ENCODE measurements at places on chromosomes 7 and 10. TPM values are rescaled to one million over a fixed set of nuclear protein-coding genes. Genes with fewer than 3 reads are reported as not detected.

DNA sequence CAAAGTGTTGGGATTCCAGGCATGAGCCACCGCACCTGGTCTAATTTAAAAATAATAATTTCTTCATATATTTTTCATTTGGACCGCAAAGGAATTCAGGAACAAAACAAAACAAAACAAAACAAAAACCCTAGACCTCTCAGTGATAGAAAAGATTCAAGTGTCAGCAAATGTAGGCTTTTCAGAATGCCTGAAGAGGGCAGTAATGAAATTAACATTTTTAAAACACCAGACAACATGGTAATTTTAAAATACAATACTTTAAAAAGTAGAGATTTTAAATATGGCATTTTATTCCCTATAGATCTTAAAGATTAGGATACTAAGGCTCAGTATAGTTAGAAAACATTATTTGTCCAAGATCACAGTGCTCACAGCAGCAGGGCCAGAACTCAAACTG is 36.6 kb downstream of the DNMBP start:
- peaks cover 52% of the 10 kb centered on the region for H3K4me1 ChIP-seq
- peak overlapping the region; percentile 35 for H3K27ac ChIP-seq
- H3K36me3 ChIP-seq = peaks cover 22% of the 10 kb centered on the region
- no peak overlapping the region for H3K4me3 ChIP-seq

GRCh38 chr7:28629216-28629842 is 217.0 kb downstream of the CREB5 start:
- no peak overlapping the region for H3K4me3 ChIP-seq
- no peak overlapping the region for H3K27ac ChIP-seq
- peaks cover 3% of the 10 kb centered on the region for H3K4me1 ChIP-seq
- peaks cover 44% of the 10 kb centered on the region for H3K27me3 ChIP-seq
- no peak for DNase-seq
- H3K36me3 ChIP-seq = no peaks in the 10 kb centered on the region

GRCh38 chr10:91409869-91410637 is at the start of gene HECTD2:
Gene HECTD2 (plus strand): TSS chr10:91410344. CDS start chr10:91410439, 95 bp downstream.
- no peaks in the 10 kb centered on the region for H3K27me3 ChIP-seq
- no peaks in the 10 kb centered on the region for H3K36me3 ChIP-seq
- peak within 1 kb of the TSS; percentile 58 for H3K4me3 ChIP-seq
- H3K27ac ChIP-seq = peak within 1 kb of the TSS; percentile 73

DNA sequence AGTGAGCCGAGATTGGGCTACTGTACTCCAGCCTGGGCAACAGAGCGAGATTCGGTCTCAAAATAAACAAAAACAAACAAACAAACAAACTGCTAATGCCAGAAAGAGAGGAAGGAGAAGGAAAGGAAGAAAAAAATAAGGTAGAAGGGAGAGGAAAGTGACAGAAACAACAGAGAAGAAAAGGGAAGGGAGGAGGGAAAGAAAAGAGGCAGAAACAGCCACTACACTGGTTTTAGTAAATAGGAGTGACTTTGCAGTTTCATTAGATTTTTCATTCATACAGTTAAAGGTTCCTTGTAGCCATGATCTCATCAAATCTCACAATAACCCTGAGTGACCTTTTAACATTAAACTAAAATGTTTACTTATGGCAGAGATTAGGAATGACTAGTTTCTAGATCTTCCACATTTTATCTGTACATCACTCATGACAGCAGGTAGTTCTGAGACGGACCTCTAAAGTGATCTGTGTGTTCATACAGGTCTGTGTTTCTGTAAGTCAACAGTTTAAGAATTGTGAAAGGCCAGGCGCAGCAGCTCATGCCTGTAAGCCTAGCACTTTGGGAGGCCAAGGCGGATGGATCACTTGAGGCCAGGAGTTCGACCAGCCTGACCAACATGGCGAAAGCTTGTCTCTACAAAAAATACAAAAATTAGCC is 191.3 kb upstream of the KLF14 start:
- peaks cover 100% of the 10 kb centered on the region for H3K4me1 ChIP-seq
- no peaks in the 10 kb centered on the region for H3K27me3 ChIP-seq
- no peak overlapping the region for H3K4me3 ChIP-seq
- no peak for DNase-seq

GRCh38 chr7:37833107-37833817 is 15.1 kb upstream of the NME8 start:
- H3K4me1 ChIP-seq = peaks cover 3% of the 10 kb centered on the region
- H3K36me3 ChIP-seq = no peaks in the 10 kb centered on the region
- peak; percentile 7 for DNase-seq
- no peak overlapping the region for H3K27ac ChIP-seq

GRCh38 chr7:16299853-16300252 is 121.5 kb downstream of the CRPPA start:
- H3K27ac ChIP-seq = no peak overlapping the region
- H3K4me3 ChIP-seq = no peak overlapping the region
- no peaks in the 10 kb centered on the region for H3K4me1 ChIP-seq
- no peak for DNase-seq
- H3K36me3 ChIP-seq = no peaks in the 10 kb centered on the region
- no peaks in the 10 kb centered on the region for H3K27me3 ChIP-seq

DNA sequence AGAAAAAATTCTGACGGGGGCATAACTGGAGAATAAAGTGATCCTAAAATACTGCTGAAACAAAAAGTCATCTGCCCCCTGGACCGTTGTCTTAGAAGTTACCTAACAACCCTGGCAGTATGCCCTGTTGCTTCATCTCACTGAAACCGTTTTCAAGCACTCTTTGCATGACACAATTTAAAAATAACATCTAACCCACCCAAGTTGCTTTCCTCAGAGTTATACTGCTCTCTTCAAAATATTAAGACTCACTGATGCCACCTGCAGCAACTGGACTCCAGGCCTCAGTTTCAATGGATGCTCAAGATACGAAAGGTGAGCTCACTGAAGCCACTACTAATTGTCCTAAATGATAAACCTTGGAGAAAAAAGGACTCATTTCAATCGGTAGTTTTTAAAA is 57.4 kb downstream of the CDK6 start:
- no peak overlapping the region for H3K27ac ChIP-seq
- no peaks in the 10 kb centered on the region for H3K36me3 ChIP-seq
- H3K27me3 ChIP-seq = no peaks in the 10 kb centered on the region
- DNase-seq = no peak

DNA sequence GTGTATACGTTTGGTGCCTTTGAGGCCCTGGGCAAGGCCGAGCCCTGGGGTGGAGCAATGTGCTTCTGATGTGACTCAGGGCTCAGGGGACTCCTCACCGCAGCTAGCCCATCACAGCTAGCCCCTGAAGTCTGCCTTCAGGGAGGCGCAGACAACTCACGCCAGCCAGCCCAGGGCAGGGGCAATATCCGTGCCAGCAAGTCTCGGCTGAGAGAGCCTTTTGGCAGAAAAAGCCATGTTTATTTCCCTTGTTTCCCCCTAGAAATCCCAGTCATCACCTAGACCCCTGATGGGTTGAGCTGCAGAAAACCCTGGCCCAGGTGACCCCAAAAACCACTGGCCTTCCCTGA is 90.4 kb downstream of the CHST15 start:
- DNase-seq = no peak
- H3K36me3 ChIP-seq = peaks cover 8% of the 10 kb centered on the region
- H3K4me3 ChIP-seq = no peak overlapping the region
- no peak overlapping the region for H3K27ac ChIP-seq

GRCh38 chr7:103929901-103930311 is 59.6 kb downstream of the RELN start:
- H3K27me3 ChIP-seq = peaks cover 14% of the 10 kb centered on the region
- DNase-seq = no peak
- no peaks in the 10 kb centered on the region for H3K4me1 ChIP-seq
- H3K4me3 ChIP-seq = no peak overlapping the region
- no peaks in the 10 kb centered on the region for H3K36me3 ChIP-seq
- no peak overlapping the region for H3K27ac ChIP-seq

DNA sequence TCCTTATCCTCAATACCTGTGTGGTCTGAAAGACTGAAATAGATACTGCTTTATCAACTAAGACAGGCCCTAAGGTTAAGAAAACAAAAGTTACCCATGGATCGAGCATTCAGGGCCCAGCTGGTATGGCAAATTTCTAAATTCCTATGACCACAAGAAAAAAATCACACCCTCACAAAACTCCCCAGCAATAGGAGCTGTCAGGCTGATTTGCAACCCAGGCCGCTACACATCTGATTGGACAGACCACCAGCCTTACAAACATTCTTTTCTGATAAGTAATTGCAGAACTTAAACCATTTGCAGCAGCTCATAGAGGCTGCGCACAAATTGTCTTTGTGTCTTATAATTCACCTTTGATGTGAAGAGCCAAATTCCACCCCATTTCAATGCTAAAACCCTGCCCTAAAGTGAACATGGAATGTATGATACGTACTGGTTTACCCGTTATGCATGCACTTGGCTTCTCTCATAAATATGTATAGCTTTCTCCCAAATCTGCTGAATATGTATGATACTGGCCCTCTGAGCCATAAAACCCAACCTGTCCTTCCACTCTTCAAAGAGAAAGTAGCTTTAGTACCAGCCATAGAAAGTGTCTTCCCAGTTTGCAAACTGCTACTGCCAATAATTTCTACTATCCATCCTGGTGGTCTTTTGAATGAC is 842.5 kb downstream of the GRID1 start:
- H3K4me3 ChIP-seq = no peak overlapping the region
- DNase-seq = no peak
- H3K27me3 ChIP-seq = peaks cover 3% of the 10 kb centered on the region
- no peak overlapping the region for H3K27ac ChIP-seq
- H3K36me3 ChIP-seq = no peaks in the 10 kb centered on the region

DNA sequence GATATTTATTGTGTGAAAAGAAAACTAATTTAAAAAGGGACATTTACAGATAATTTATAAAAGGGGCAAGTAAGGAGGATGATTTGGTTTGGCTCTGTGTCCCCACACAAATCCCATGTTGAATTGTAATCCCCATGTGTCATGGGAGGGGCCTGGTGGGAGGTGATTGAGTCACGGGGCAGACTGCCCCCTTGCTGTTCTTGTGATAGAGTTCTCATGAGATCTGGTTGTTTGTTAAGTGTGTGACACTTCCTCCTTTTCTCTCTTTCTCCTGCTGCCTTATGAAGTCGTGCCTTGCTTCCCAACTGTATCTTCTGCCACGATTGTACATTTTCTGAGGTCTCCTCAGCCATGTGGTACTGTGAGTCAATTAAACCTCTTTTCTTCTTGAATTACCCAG is 171.0 kb upstream of the SEMA3E start:
- H3K27me3 ChIP-seq = no peaks in the 10 kb centered on the region
- H3K36me3 ChIP-seq = no peaks in the 10 kb centered on the region
- H3K27ac ChIP-seq = no peak overlapping the region
- DNase-seq = no peak
- no peaks in the 10 kb centered on the region for H3K4me1 ChIP-seq
- no peak overlapping the region for H3K4me3 ChIP-seq

DNA sequence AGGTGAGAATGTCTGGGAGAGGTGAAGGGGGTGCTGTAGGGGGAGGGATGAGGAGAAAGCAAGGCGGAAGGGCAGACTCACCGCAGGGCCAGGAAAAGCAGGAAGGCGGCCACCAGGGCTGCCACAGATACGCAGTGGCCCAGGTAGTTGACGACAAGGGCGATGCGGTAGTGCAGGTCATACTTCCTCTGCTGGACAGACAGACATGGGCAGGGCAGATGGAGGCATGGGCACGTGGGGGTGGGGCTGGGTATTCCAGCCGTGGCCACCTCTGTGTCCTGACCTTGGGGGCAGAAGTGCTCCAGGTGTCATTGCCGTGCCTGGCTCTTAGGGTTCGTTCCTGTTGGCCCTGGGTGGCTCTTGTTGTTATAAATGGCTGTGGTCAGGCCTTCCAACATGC is 16.8 kb downstream of the CRHR2 start:
- peaks cover 10% of the 10 kb centered on the region for H3K27me3 ChIP-seq
- H3K27ac ChIP-seq = no peak overlapping the region
- no peak for DNase-seq
- no peak overlapping the region for H3K4me3 ChIP-seq
- H3K4me1 ChIP-seq = no peaks in the 10 kb centered on the region
- no peaks in the 10 kb centered on the region for H3K36me3 ChIP-seq

DNA sequence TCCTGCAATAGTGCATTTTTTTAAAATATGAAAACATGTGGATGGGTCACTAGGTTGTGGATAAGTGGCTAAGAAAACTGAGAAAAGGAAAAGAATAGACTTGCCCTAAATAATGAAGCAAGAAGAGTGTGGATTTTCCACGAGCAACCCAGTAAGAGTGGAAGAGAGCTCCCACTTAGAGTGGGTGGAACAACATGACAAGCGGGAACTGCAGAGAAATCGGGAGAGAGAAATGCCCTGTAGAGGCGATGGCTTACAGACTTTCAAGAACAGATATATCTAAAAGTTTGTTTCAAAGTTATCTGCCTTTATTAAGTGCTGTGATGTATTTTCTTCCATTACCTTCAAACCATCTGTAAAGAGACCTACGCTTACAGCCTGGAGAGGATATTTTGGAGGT is 26.1 kb upstream of the NRG3 start:
- no peaks in the 10 kb centered on the region for H3K27me3 ChIP-seq
- no peak for DNase-seq
- no peaks in the 10 kb centered on the region for H3K4me1 ChIP-seq
- no peaks in the 10 kb centered on the region for H3K36me3 ChIP-seq
- H3K27ac ChIP-seq = no peak overlapping the region

DNA sequence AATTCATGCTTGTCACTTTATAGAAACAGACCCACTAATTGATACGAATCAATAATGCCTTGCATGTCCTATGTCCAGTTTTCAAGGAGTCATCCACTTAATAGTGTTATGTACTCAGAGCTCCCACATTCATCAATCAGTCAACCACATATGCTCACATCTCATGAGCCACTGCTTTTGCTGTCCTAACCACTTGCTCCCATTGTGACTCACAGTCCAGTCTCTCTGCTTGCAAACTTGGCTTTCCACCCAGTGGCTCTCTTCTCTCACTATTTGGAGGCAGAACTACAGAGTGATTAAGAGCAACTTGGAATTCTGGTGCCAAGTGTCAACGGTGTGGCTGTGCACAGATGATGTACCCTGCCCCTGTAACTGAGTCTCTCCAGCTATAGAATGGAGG is 166.0 kb downstream of the SNX13 start:
- no peaks in the 10 kb centered on the region for H3K36me3 ChIP-seq
- no peaks in the 10 kb centered on the region for H3K4me1 ChIP-seq
- H3K27me3 ChIP-seq = no peaks in the 10 kb centered on the region

GRCh38 chr10:51394039-51394438 is 305.4 kb downstream of the CSTF2T start:
- H3K4me1 ChIP-seq = no peaks in the 10 kb centered on the region
- no peaks in the 10 kb centered on the region for H3K27me3 ChIP-seq
- H3K36me3 ChIP-seq = no peaks in the 10 kb centered on the region
- no peak for DNase-seq
- H3K27ac ChIP-seq = no peak overlapping the region

GRCh38 chr10:127736915-127737562 is at the start of gene FOXI2:
Gene FOXI2 (plus strand): TSS chr10:127737185. CDS start chr10:127737274, 89 bp downstream.
- H3K27me3 ChIP-seq = peaks cover 28% of the 10 kb centered on the region
- no peak for DNase-seq
- no peaks in the 10 kb centered on the region for H3K36me3 ChIP-seq

Gene GDI2
- total RNA-seq = 144 TPM

Gene DLG5
- total RNA-seq = 44.8 TPM

Gene TMEM140
- total RNA-seq = not detected

Gene TRIM74
- total RNA-seq = 1.0 TPM

Gene CALHM1
- total RNA-seq = not detected

Gene SEMA3D
- total RNA-seq = 1.4 TPM

Gene TLX1
- total RNA-seq = not detected

All from HCT116 (cell line).